Myometrial cell (primary cell): ENCODE measurements at places on chromosomes 6 and 20. TPM values are rescaled to one million over a fixed set of nuclear protein-coding genes. Genes with fewer than 3 reads are reported as not detected.

The SEL1L2 gene
- total RNA-seq = not detected in 2 replicates

The VSTM2L gene
- 8.9 and 12.9 TPM in 2 replicates for total RNA-seq

The TBXT gene
- not detected in 2 replicates for total RNA-seq

The POPDC3 gene
- 6.6 and 13.8 TPM in 2 replicates for total RNA-seq

The SIRPG gene
- not detected in 2 replicates for total RNA-seq

The LST1 gene
- total RNA-seq = not detected in 2 replicates

The FOXF2 gene
- total RNA-seq = not detected in 2 replicates

The SYCP2 gene
- total RNA-seq = 0.18 TPM in 1 of 2 replicates, not detected in the other

The FOXS1 gene
- total RNA-seq = not detected in 2 replicates

The HDAC2 gene
- total RNA-seq = 42.9 and 57.9 TPM in 2 replicates

The PARD6B gene
- 0.53 and 0.58 TPM in 2 replicates for total RNA-seq

The PAX1 gene
- not detected in 2 replicates for total RNA-seq

The WASF1 gene
- total RNA-seq = 4.6 and 9.7 TPM in 2 replicates

The TCP11 gene
- total RNA-seq = 2.3 and 2.6 TPM in 2 replicates

The SSTR4 gene
- not detected in 2 replicates for total RNA-seq

The TBX18 gene
- 6.3 and 18.4 TPM in 2 replicates for total RNA-seq

The C6orf47 gene
- 17.0 and 20.9 TPM in 2 replicates for total RNA-seq

The C6orf163 gene
- 0.35 TPM in 1 of 2 replicates, not detected in the other for total RNA-seq

The LAMA2 gene
- 42.4 and 54.8 TPM in 2 replicates for total RNA-seq

The FBXL4 gene
- 8.7 and 10.1 TPM in 2 replicates for total RNA-seq

The MEI4 gene
- total RNA-seq = not detected in 2 replicates

The MRPL2 gene
- 40.9 and 47.0 TPM in 2 replicates for total RNA-seq

The EPHA7 gene
- under 0.01 TPM in 2 replicates for total RNA-seq

The PTCRA gene
- total RNA-seq = not detected in 2 replicates

The ACTL10 gene
- 2.3 and 3.2 TPM in 2 replicates for total RNA-seq

The NKAPL gene
- total RNA-seq = 0.29 and 1.6 TPM in 2 replicates

The FAM83C gene
- total RNA-seq = not detected in 2 replicates

The PPP1R3G gene
- 1.6 and 2.3 TPM in 2 replicates for total RNA-seq

The NCOA7 gene
- 7.8 and 10.3 TPM in 2 replicates for total RNA-seq

The SLC17A3 gene
- not detected in 2 replicates for total RNA-seq

The HLA-G gene
- total RNA-seq = not detected in 2 replicates

The COL19A1 gene
- not detected in 2 replicates for total RNA-seq

The PRRT1 gene
- not detected in 2 replicates for total RNA-seq

The PABPC1L gene
- total RNA-seq = 5.8 and 8.1 TPM in 2 replicates

The BMP2 gene
- total RNA-seq = 0.53 and 1.2 TPM in 2 replicates

The FAM209B gene
- 3.7 TPM in 1 of 2 replicates, not detected in the other for total RNA-seq

The OOEP gene
- not detected in 2 replicates for total RNA-seq

The MYCT1 gene
- total RNA-seq = not detected in 2 replicates

The PTK6 gene
- not detected in 2 replicates for total RNA-seq

The EEF1A2 gene
- 0.58 TPM in 1 of 2 replicates, not detected in the other for total RNA-seq

The HAO1 gene
- not detected in 2 replicates for total RNA-seq

The ITPR3 gene
- 31.7 and 31.9 TPM in 2 replicates for total RNA-seq

The SLC24A3 gene
- 0.29 and 1.2 TPM in 2 replicates for total RNA-seq

The CCN5 gene
- not detected in 2 replicates for total RNA-seq

The GCLC gene
- 42.9 and 47.9 TPM in 2 replicates for total RNA-seq

The PEX3 gene
- total RNA-seq = 13.8 and 17.9 TPM in 2 replicates

The GRM4 gene
- not detected in 2 replicates for total RNA-seq

The ZNF311 gene
- total RNA-seq = 0.29 and 1.2 TPM in 2 replicates

The BEND3 gene
- 0.71 and 0.86 TPM in 2 replicates for total RNA-seq

The SHLD1 gene
- 7.2 and 9.0 TPM in 2 replicates for total RNA-seq

The PTPRK gene
- total RNA-seq = 18.5 and 18.8 TPM in 2 replicates

The CFB gene
- total RNA-seq = 0.86 and 1.6 TPM in 2 replicates

The PREX1 gene
- total RNA-seq = 17.3 and 20.0 TPM in 2 replicates

The MUC21 gene
- total RNA-seq = not detected in 2 replicates
